ENCODE measurements at places on chromosomes 3 and 15.

DNA sequence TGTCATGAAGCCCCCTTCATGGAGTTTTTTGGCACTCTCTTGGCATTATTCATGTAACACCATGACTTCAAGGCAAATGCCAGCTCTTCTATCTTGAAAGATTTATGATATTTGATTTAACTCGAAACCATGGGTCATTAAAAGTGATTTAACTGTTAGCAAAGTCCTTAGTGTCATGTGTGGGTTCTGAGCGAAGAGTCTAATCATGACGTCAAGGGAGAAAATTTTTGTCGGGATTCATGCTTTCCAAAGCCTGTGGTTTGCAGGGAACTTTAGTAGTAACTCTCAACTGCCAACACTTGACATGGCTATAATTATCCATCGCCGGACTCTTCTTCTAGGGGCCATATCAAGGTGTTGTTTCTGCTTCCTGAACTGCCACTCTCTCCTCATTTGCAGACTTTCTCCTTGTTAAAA is 11.5 kb downstream of the GXYLT2 start:
- no peak for DNase-seq

DNA sequence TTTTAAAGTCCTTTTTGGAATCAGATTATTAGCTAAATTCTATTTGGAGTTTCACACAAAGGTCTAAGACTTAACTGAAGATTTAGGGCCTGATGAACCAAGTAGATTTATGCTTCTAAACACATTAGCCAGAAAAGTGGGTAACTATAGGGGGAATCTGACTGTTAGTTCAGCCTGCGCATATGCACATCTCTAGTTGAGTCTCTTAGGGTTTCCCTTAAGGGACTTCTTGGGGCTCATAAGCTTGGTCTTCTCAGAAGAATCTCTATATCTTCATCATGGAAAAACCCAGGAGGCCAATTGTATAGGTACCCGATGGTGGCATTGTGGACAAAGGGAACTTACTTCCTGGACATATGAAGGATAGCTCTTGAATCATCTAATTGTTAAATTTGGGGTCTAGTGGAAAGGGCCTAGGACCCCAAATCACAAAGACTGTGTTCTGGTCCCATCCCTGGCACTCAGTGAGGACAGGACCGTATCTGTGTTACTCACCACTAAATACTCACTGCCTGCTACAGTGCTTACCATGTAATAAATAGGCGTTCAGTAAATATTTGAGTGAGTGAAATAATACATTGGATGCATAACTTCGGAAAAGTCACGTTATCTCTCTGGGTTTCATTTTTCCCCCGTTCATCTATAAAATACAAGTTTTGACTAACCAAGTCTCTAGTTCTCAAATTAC is 17.0 kb downstream of the SELENOT start:
- DNase-seq: no peak

DNA sequence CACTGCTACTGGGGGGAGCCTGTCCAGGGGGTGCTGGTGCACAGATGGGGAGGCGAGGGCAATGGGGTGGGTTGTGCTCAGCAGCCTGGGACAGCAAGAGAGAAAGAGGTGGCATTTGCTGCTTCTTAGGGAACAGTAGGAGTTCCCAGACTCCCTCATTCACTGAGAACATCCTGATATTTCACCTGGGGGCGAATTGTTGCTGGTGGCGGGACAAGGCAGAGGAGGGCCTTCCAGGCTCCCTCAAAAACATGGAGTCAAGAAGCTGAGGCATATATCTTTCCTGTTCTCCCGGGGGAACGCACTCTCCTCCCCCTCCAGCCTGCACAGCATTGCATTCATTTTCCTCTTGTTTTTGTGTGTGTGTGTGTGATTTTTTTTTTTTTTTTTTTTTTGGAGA is 65.7 kb downstream of the CDC25A start:
- no peak for DNase-seq

DNA sequence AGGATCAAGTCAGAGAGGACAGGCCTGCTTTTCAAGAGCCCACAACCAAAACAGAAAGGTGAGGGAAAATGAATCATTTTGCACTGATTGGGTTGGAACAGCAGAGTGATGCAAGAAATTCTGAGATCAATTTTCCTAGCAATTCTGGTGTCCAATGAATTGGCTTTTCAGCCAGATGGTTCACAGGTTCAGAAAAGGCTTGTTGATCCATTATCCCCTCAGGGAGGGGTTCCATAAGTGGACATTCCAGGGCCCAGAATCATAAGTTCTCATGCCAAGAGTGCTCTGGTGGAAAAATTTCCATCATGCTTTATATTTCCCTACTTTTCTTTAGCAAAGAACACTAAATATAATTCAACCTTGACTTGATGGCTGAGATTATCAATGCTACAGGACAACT is 16.2 kb downstream of the RBP2 start:
- no peak for DNase-seq

- no peak for DNase-seq
Observed at GRCh38 chr3:19190602-19191001, 42.3 kb downstream of the KCNH8 start.

GRCh38 chr15:44735482-44736180 is 697 bp upstream of the TRIM69 start:
- no peak for DNase-seq

GRCh38 chr15:78768096-78768495 is 43.2 kb downstream of the ADAMTS7 start:
- no peak for DNase-seq

DNA sequence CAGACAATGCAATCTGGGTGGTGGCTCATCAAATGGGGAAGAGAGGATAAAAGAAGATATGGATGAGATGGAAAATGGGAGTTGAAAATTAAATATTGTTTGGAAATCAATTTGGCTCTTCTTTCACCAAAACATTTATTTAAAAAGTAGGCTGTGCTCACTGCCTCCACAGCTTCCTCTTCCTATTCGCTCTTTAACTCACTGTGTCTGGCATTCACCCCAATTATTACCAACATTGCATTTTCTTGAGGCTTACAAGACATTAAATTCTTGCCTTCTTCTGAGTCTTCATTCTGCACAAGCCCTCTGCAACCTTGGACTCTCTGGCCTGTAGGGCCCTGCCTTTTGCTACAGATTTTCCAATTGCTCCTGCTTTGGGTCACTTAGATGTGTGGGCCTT is 52.9 kb upstream of the TSPAN3 start:
- no peak for DNase-seq

DNA sequence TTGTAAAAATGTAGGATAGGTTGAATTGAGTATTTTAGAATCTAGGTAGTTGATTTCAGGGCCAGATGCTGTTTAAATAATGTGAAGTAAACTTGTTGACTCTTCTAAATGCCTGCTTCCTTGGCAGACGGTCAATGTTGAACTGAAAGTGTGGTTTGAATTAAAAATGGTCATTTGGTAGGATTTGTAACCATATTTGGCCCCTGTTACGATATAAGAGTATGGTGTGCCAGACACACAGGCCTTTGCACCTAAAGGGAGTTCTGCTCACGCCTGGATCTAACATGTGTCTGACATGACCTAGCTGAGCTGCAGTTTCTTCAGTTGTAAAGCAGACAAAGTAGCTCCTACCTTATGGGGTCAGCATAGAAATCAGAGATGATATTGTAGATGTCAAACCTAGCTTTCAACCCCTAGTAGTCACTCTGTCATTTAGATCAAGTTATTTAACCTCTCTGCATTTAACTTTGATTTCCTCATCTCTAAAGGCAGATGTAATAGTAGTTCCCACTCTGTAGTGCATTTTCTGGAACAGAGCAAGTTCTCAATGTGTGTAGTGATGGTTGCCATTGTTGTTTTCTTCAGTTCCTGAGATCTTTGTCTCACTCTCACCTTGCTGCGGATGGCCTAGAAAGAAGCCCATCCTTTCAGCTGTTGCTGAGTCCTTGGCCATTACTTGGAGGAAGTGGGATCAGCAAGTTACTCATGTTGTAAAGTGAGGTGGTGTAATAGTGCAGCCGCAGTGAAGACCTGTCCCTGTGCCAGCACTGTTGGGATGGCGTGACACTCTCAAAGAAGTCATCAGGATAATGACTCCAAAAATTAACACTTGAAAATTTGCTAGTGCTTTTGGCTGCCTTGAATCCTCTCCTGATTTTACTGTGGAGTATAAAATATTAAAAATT is 90.2 kb downstream of the GHSR start:
- no peak for DNase-seq

DNA sequence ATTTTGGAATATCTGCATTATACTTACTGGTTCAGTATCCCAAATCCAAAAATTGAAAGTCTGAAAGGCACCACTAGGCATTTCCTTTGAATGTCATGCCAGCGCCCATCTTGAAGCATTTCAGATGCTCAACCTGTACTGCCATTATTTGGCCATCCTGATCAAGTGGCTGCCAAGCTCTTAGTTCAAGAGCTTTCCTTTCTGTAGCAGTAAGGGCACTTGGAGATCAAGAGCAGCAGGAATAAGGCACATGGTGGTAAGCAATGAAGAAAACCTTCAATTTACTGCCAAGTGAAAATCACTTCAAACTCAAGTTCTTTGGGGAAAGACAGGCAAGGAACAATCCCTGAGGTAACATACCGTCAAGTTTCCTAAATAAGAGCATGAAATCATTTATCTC is 10.0 kb downstream of the RHOA start:
- peak; percentile 1 for DNase-seq

DNA sequence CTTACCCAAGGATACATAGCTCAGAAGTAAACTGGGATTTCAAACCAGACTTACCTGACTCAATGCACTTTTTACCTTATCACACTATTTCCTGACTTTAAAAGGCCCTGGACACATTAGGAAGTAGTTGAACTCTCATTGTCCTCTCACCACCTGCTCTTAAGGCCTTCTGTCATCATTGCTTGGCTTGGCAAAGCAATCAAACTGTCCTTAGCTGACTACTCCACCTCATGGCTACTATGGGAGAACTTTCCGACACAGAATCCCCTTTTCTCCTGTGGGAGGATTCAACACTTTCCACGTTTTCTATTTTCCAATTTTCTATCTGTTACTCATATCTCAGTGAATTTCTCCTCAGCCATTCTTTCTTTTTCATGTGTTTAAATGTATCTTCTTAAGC is 55.4 kb downstream of the ZNF148 start:
- DNase-seq: no peak

- no peak for DNase-seq
Observed at GRCh38 chr3:58299839-58300516, 6.1 kb upstream of the RPP14 start.

DNA sequence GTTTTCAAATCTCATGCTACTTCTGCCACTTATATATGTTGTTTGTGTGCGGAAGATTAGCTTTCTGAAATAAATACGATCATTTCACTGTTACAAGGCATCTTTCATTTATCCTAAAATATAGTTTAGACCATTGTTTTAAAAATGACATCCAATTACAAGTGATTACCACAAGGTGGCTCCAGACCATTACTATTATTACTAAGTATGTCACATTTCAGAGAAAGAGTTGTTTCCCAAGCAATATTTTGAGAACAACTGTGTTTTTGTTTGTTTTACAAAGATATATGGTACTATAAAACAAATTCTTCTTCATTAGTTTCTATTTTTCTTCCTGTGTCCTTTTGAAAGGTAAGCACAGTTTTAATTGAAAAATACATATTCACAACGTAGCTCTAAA is 136.0 kb upstream of the RAP2B start:
- DNase-seq: no peak

- peak; percentile 8 for DNase-seq
Observed at GRCh38 chr3:181851063-181851462, 139.3 kb downstream of the SOX2 start.

DNA sequence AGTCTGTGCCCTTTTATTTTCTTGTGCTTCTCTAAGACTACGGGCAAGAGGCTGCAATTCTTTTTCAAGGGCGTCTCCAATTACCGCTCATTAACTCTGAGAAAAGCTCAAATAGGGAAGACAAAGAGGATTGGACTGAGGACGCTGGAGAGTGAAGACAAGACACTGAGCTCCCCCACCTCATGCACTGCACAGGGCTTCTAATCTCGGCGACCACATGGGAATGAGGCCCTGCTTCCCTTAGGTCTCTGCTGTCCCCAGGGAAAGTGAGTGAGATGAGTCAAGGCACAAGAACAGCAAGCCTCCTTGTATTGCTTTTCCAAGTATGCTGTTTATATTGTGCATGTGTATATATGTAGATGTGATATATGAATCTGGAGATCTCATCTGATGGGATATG is 392.2 kb upstream of the CFAP20DC start:
- DNase-seq: no peak

DNA sequence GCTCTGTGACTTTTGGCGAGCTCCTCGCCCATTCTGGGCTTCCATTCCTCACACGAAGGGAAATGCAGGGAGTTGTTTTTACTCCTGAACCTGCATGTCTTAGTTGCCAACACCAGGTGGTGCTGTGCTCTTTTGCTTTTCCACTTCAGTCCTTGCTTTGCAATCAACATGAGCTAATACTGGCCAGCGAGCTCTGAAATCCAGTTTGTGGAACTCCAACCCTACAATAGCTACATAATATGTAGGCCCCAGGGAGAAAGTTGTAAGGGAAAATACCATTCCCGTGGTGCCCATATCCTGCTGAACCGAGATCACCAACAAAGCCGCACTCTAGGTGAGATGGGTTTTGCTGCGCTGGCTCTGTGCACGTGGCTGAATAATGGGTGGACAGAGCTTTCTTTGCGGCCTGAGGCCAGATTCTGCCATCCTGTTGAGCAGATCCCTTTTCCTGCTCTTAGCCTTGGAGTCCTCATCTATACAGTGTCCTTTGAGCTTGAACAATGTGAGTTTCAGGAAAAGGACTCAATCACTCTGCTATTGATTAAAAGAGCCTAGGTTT is 25.0 kb downstream of the LSM3 start:
- no peak for DNase-seq

DNA sequence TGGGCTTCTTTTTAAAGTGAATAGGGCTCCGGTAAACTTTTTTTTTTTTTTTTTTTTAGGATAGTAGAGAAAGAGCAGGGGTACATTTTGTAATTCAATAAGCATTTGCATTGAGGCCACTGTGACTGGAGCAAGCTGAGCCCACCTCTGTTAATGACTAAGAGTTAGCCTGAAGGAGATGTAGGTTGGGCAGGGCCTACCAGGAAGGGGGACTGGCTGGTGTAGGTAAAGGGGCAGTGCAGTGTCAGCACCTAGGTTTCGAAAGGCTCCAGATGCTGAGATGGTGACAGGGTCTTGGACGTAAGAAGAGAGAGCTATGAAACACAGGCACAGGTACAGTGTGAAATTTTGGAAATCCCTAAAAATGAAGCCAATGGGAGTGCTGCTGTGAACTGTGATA is 30.7 kb downstream of the LPP start:
- DNase-seq: no peak

- no peak for DNase-seq
Observed at GRCh38 chr15:65782096-65782495, 10.0 kb downstream of the DENND4A start.

- DNase-seq: no peak
Observed at GRCh38 chr3:59517388-59517787, 467.6 kb upstream of the CFAP20DC start.

DNA sequence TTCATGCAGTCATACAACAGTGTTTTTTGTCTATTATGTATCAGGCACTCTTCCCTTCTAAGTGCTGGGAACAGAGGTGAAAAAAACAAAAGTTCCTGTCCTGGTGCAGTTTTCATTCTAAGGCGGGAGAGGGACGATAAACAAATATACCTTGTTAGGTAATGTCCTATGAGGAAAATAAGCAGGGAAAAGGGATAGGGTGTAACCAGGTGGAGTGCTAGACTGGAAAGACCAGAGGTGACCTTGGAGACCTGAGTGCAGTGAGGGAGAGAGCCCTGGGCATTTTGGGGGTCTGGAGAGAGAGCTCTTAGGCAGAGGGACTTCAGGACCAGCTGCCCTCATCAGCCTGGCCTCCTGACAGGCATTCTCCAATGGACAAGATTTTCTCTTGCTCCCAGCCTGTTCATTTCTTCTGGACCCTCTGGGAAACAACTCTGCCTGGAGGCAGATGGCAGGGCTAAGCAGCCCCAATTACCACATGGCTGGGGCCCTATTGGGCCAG is 97.2 kb upstream of the TJP1 start:
- no peak for DNase-seq

GRCh38 chr3:165339753-165340152 is 143.6 kb upstream of the SLITRK3 start:
- DNase-seq: no peak

Data from NCI-H187 treated with DMSO at 0.1 percent for 48 hours (cell line).